Posterior cingulate gyrus (tissue), 11 donors: ENCODE measurements at places on chromosomes 5 and 9.

DNA sequence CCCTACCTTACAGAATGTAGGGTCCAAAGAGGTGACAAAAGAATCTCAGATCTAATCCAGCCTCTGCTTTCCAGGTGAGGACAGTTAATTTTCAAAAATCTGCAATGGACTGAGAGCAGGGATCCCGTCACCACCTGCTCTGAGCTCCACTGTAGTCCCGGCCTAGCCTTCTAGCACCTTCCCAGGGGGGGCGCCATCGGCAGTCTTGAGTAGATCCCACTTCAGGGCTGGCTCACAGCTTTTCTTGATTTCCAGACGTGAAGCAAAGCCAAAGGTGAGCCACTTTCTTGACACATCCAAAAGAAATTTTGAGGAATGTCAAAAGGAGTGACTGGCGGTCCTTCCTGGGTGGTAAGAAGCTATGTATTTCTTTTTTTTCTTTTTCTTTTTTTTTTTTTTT lies 114.1 kb downstream of the SYK start:
- DNase-seq = no peak

- DNase-seq = no peak
Measured at GRCh38 chr9:92986176-92987119, 39.1 kb downstream of the FGD3 start.

DNA sequence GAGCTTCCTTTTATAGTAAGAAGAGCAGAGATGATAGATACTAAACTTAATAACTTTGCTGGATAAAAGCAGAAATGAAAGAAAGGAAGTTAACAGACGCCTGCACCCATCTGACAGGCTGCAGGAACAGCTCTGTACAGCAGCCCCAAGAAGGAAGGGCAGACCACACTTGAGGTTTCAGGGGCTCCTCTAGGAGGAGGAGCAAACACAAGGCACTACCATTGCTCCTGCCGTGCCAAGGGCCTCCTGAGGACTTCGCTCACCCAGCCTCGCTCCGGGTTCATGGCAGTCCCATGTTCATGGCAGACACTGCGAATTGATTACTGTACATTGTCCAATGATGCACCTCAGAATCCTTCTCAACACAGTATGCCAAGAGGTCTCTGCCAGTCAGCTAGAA lies 85.1 kb downstream of the AMBP start:
- DNase-seq = no peak

DNA sequence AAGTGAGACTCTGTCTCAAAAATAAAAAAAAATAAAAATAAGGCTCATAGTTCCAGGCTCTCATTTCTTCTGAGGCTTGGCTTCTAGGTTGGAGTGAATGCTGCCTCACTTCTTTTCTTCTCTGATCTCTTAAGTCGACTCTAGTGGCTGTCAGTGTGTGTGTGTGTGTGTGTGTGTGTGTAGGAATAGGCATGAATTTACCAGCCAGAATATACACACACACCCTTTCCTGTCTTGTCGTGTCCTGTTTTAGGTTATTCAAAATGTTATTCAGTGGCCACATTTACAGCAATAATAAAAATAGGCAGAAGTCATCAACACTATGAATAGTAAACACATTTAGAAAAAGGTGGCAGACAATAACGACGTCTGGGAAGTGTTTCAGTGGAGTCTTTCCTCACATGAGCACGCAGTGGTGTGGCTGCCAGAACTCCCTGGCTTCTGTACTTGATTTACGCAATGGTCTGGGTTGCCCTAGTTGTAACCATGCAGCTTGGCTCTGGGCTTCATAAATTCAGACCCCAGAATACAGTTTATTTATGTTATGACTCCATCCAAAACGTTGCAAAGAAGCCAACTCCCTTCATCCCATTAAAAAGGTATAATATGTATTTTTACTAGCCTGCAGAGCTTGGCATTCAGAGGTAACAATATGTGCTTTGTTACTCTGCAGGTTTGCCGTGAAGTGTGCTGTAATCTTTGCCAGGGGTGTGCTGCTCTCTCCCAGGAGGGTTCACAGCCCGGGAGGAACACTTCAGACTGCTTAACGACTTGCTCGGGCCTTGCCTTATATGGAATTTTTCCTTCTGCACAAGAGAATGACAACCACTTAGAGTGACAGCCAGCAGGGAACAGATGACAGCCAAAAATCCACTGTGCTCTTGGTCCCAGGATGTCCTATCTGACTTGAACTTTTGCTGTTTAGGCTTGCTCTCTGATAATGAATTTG lies 34.4 kb upstream of the PALM2AKAP2 start:
- no peak for DNase-seq

- DNase-seq = no peak
Measured at GRCh38 chr9:14327036-14327435, 13.1 kb upstream of the NFIB start.

DNA sequence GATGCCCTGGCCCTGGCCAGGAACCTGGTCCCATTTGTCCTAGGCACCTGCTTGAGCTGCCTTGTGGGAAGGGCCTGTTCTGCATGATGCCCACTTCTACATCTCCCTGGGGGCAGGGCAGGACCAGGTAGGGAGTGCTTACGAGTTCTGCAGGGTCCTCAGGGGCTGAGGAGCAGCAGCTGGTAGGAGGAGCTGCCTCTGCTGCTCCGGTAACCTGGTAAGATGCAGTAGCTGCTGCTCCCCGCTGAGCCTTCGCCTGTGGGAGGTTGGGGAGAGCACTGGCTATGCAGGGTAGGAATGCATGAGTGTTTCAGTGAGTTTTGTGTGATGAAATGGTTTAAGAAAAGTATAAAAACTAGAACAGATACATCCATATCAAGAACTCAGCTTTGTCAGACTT lies 13.6 kb downstream of the LRRC8A start:
- peak; percentile 92 for DNase-seq
